ENCODE measurements at places on chromosomes 12 and 14.

GRCh38 chr12:2294651-2295475 lies 242.1 kb downstream of the CACNA1C start:
- no peak for DNase-seq

DNA sequence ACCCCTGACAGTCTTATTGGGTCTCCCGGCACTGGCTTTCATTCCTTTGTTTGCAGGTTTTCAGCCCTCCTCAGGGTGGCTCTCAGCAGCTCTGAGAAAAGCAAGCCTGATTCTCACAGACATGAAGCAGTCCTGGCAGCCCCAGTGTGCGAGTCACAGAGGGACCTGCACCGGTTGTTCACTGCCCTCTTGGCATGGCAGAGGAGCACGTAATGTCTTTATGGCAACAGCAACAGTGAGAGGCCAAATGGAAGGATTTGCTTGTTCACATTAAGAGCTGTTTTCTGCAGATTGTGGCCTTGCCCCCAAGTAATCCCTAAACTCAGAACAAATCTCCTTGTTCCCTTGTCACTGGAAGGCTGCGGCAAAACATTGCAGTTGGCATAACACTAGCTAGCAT lies 3.4 kb downstream of the KCNA5 start:
- no peak for DNase-seq

DNA sequence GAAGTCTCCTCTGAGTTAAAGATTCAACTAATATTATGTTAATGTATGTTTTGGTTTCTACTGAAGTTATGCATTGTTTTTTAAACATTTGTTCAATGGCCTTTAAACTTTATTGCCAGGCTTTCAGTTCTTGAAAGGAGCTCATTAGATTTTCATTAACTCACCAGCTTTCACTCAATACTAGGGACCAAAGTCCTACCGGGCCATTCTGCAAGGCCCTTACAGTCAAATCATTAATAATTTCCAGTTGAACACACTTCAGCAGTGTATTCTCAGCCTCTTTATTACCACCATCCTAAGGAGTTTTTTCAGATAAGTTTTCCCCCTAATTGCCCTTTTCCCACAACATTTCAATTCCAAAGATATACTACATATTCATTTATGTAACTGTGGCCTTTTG lies 409.2 kb downstream of the DIO2 start:
- no peak for DNase-seq

DNA sequence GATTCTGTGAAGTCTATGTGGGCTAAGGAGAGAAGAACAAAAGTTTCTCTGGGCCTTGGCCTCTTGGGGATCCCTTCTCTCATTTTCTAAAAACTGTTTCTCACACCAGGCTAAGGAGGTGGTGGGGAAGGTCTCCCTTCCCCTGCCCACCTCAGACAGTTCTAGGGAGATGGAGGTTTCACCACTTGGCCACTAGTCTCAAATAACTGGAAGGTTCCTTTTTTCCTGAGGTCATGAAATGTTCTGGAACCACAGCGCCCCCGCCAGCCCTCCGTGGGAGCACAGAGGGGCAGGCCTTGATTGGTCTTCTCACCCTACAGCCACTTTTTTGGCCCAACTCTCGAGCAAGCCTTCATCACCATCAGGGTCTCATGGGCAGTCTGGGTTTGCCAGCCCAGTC lies 12.6 kb downstream of the C12orf43 start:
- no peak for DNase-seq

DNA sequence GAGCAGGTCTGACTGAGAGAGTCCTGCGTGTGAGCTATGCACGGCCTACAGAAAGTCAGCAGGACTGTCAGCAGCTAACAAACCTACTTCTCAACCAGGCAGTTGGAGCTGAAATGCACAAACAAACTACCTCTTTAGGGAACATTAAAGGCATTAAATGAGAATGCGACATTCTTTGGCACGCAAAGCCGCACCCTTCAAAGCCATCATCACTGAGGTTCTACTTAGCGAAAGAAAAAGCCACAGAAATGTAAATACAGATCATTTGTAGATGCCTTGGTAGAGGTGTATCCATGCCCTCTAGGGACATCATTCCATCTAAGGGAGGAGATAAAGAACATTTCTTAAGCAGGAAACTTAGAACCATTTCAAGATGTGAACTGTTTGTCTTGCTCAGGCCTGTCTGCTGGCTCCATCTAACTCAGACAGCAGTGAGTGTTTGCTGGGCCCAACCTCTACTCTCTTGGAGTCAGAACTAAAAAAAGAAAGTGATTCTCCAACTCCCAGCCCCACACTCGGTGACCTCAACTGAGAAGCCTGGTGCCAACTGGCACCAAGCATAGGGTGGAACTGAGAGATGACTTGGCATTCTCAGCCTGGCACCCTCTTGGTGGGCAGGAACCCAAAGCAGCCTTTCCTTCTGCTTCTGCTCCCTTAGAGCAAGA lies 63.5 kb upstream of the MBIP start:
- DNase-seq: no peak

- DNase-seq: no peak
Measured at GRCh38 chr14:92928258-92928629, 5.3 kb downstream of the CHGA start.

DNA sequence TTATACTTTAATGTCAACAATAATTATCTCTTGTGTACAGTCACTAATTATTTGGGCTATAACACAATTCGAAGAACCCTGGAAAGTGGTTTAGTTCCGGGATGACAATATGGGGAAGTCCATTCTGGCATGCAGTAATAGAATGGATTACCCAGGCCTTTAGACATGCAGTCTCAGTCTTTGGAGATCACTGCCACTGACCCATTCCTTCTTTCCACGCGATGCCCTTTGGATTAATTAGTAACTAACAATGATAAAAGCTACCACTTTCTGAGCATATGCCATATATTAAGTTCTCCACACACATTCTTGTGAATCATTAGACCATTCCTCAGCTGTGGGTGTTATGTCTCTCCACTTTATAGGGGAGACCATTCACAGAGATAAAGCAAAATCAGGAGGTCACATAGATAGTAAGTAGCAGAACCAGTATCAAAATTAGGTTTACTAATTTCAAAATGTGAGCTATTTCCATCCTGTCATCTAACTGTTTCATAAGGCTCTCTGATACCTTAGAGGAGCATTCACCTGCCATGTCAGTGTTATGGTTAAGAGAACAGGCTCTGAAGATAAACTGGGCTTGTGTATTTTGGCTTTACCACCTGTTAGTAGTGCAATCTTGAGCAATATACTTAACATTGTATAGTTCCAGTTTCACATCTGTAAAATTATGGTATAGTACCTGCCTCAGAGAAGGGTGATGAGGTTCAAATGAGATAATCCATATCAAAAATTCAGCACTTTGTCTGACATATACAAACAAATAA lies 27.2 kb upstream of the KCNJ8 start:
- DNase-seq: no peak

DNA sequence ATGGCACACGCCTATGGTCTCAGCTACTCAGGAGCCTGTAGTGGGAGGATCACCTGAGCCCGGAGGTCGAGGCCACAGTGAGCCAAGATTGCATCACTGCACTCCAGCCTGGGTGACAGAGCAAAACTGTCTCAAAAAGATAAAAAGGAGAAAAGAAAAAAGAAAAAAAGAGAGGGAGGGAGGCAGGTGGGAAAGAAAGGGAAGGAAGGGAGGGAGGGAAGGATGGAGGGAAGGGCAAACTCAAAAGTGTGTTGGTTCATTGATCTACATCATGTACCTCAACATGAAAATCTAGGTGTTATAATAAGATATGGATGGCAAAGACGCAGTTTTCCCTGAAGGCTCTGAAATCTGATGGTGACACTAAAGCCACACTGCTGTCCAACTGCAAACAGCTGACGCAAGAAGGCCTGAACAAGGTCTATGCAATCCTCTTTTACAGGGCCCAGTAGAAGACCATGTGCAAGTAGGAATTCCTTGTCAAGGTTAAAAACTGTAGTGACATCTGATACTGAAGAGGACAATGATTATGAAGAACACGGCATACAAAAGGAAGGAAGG lies 143.6 kb downstream of the ITPR2 start:
- no peak for DNase-seq

DNA sequence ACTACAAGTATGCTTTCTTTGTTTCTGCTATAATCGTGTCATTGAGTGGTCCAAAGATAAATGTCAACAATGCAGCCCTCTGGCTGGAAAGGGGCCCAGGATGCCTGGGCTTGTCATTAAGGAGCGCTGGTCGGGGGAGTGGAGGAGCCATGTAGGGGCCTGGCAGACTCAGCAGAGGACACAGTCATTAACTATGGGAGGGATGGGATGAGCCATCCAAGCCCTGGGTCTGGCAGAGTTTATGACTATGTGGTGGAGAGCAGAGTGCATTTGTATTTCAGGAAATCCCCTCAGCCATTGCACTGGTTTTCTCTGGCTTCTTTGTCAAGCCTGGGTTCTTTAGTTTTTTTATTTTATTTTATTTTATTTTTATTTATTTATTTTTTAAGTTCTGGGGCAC lies 243.1 kb downstream of the C12orf75 start:
- DNase-seq: no peak

GRCh38 chr12:104347374-104348075 lies 44.0 kb downstream of the EID3 start:
- no peak for DNase-seq

GRCh38 chr12:123973552-123974341 lies 732 bp downstream of the ZNF664 start:
- DNase-seq: peak; percentile 13

- DNase-seq: no peak
Measured at GRCh38 chr12:6613015-6613775, 6.0 kb upstream of the CHD4 start.

GRCh38 chr12:21849878-21850277 lies 75.4 kb upstream of the KCNJ8 start:
- DNase-seq: no peak

- no peak for DNase-seq
Measured at GRCh38 chr12:72448089-72448488, 175.9 kb downstream of the TRHDE start.

- no peak for DNase-seq
Measured at GRCh38 chr14:50225067-50225973, 6.1 kb downstream of the SOS2 start.

DNA sequence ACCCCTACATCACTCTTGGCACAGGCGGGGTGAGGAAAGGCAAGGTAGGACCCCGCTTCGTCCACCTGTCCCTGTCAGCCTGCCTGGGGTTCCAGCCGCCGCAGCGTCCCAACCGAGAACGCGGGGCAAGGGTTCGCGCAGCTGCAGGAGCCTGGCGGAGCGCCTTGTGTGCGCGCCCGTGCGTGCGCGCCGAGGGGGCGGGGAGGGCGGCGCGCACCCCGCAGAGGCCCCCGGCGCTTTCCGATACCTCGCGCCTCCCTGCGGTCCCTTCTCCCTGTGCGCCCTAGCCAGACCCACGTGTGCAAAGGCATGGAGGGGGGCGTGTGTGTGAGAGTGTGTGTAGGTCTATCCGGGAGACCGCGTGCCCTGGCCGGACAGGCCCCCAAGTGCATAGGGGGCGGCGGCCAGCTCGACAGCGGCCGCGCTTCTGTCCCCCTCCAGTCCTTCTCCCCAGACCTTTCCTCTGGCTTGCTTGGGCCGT lies 122.4 kb downstream of the TSPAN9 start:
- DNase-seq: no peak

- DNase-seq: no peak
Measured at GRCh38 chr14:92670643-92671366, 77.6 kb downstream of the LGMN start.

GRCh38 chr12:88854260-88854659 lies 274.0 kb upstream of the KITLG start:
- DNase-seq: no peak

DNA sequence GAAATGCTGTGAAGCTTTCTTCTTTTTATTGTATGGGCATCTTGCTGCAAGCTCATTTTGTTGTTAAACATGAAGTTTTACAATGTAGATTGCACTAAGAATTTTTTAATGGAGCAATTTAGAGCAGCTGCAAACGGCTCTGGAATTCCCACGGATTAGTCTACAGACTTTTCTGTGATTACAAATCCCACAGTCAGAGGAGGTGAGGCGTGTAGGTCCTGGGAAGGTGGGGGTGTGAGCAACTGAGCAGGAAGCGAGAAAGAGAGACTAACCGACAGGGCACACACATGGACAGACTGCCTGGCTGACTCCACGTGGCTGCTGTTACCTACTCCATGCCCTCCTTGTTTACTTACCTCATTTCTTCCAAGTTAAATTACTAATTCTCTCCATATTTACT lies 348.5 kb downstream of the NPAS3 start:
- no peak for DNase-seq

DNA sequence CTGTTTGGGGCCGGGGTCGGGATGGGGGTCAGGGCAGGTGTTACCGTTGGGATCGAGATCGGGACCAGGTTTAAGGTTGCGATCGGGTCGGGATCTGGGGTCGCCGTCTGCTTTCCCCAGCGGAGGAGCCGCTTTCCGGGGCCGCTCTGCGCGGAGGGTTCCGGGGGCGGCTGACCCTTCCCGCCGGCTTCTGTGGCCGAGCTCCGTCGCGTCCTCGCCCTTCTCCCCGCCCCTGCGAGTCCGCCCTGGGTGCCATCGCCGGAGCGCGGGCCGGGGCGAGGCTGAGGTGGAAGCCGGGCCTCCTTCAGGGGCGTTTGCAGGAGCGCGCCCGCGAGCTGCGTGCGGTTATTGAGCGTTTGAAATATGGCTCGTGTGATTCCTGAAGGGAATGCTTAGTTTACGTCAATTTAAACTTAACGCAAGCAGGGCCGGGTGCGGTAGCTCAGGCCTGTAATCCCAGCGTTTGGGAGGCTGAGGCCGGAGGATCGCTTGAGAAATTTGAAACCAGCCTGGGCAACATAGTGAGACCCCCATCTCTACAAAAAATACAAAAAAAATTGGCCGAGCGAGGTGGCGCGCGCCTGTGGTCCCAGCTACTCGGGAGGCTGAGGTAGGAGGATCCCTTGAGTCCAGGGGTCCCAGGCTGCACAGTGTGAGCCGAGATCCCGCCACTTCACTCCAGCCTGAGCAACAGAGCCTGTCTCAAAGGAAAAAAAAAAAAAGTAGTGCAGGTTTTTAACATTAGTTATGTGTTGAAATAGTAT lies 620 bp downstream of the PGAM5 start:
- peak; percentile 40 for DNase-seq

DNA sequence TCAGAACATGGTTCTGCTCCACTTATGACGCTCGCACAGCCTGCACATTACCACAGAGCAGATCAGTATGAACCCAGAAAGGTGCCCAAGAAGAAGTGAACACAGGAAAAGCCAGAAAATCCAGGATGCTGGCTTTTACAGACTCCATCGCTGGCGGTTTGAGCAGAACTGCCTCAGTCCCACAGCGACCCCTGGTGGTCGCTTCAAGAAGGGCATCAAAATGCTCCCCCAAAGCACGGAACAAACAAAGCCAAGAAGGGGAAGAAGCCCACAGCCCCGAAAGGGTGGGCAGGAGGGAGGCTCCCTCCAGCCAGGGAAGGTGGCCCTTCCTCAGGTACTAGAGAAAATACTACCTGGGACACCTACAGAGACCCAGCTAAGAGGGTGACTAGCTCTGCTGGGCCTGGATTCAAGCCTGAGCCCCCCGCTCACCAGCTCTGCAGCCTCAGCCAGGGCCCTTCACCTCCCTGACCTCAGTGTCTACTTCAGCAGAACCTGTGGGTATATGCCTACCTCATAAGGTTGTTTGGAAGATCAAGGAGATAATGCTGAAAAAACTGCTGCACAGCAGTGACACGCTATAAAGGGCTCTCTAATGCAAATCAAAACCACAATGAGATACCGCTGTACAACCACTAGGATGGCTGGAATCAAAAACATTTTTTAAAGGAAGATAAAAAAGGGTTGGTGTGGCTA lies 98.1 kb downstream of the NCOR2 start:
- peak; percentile 40 for DNase-seq

GRCh38 chr14:20998139-20998538 lies 954 bp upstream of the SLC39A2 start:
- DNase-seq: no peak

GRCh38 chr12:100632445-100632892 lies 59.0 kb downstream of the GAS2L3 start:
- no peak for DNase-seq

- DNase-seq: no peak
Measured at GRCh38 chr14:85313560-85314207, 216.3 kb upstream of the FLRT2 start.

Measured in NAMALWA (cell line).